ENCODE measurements at places on chromosomes 16 and 17. TPM values are rescaled to one million over a fixed set of nuclear protein-coding genes. Genes with fewer than 3 reads are reported as not detected.

Gene TEKT3
- polyA plus RNA-seq: not detected

Gene MYO1C
- polyA plus RNA-seq: 4.4 TPM

Gene TEPSIN
- 5.3 TPM for polyA plus RNA-seq

Gene PRDM7
- not detected for polyA plus RNA-seq

Gene HOXB9
- polyA plus RNA-seq: not detected

Gene SMG1
- polyA plus RNA-seq: 16.0 TPM

All from naive thymus-derived CD4-positive, alpha-beta T cell (primary cell).